Effector CD4-positive, alpha-beta T cell (primary cell): ENCODE measurements at places on chromosomes 5 and 9.
A peak's percentile ranks its signal among the peaks of the same experiment; 100 is the strongest.

GRCh38 chr5:172707285-172708182, 63.5 kb downstream of the DUSP1 start:
- no peak for DNase-seq

- DNase-seq, result no peak
Measured at GRCh38 chr5:180072556-180072955, 997 bp upstream of the RNF130 start.

- no peak for DNase-seq
Measured at GRCh38 chr5:172438319-172438668, 16.0 kb downstream of the SH3PXD2B start.

- DNase-seq, result peak; percentile 17
Measured at GRCh38 chr5:172770374-172770674, 671 bp downstream of the DUSP1 start.

- no peak for DNase-seq
Measured at GRCh38 chr9:69168709-69169217, 5.3 kb upstream of the TJP2 start.

DNA sequence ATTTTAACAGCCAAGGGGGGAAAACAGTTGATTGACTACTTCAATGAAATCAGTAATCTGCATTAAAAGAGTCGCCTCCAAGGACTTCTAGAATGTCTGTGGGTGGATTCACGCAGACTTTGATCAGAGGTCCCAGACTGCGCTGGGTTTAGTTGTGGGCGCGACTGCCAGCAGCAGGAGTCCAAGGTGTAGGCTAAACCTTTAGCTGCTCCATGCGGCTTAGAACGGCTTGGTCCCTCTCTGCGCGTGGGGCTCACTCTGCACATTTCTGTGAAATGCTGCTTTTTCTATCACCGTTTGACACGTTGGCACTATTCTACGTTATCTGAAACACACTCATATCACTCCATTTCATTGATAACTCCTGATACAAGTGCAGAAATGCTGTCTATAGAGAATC, 48.6 kb upstream of the IRX2 start:
- no peak for DNase-seq

GRCh38 chr5:178583279-178583678, 6.9 kb downstream of the COL23A1 start:
- no peak for DNase-seq

DNA sequence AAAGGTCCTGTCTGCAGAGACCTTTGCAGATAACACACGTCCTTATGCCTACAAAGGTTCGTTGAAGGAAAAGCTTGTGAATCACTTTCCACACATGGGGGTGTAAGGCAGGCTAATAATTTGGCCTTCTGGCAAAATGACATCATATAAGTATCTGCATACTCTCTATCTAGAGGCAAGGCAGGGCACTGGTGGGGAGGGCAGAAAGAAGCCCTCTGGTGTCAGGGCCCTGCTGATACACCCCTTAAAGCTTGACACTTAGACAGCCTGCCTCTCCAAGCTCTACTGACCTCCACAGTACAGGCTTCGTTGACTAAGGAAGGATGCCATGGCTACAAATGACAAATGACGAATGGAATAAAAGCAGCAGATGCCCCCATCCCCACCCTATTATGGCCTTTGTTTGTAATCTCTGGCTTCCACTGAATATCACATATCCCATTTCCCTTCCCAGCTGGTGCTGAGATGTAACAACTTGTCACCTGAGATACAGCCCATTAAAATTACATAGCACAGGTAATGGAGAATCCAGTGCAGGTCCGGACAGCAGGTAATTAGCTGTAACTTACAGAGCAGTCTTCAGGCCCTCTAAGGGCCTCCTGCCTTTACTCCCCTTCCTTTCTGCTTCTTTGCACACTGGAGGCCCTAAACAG, 76.9 kb upstream of the IFNK start:
- DNase-seq, result no peak

DNA sequence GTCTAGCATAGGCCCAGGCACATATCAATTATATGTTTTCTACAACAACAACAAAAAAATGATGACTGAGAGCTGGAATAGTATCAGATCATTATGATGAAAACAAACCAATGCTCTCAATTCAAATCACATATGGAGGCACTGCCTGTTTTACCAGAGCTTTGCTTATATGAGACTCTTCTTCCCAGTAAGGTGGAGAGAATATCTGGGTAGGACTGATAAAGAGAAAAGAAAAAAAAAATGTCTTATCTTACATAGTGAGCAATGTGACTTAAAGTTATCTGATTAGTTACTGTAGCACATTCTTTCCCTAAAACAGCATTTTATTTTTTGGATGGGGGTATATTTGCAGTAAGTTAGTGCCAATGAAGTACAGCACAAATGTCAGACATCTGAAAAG, 154.8 kb downstream of the RAB3C start:
- DNase-seq, result no peak

- no peak for DNase-seq
Measured at GRCh38 chr5:174837919-174838902, 113.8 kb downstream of the MSX2 start.

GRCh38 chr9:93871286-93871685, 83.9 kb downstream of the BARX1 start:
- no peak for DNase-seq

DNA sequence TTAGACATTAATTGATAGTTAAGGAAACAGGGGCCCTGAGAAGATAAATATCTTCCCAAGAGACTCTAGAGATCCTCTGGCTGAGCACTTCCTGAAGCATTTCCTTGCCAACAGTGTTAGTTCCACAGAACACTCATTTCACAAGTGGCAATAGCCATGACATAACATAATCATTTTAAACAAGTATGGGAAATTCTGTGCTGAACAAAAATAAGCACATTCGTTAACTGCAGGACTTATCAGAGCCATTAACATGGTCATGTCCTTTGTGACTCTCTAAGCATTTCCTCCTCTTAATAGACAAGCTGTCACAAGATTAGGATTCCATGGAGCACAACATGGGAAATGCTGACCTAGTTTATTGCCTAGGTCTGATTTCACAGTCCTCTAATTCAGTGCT, 184.9 kb downstream of the SNX18 start:
- no peak for DNase-seq

- DNase-seq, result no peak
Measured at GRCh38 chr9:27112235-27112634, 3.2 kb downstream of the TEK start.

- no peak for DNase-seq
Measured at GRCh38 chr5:137957948-137958347, 68.7 kb downstream of the PKD2L2 start.

DNA sequence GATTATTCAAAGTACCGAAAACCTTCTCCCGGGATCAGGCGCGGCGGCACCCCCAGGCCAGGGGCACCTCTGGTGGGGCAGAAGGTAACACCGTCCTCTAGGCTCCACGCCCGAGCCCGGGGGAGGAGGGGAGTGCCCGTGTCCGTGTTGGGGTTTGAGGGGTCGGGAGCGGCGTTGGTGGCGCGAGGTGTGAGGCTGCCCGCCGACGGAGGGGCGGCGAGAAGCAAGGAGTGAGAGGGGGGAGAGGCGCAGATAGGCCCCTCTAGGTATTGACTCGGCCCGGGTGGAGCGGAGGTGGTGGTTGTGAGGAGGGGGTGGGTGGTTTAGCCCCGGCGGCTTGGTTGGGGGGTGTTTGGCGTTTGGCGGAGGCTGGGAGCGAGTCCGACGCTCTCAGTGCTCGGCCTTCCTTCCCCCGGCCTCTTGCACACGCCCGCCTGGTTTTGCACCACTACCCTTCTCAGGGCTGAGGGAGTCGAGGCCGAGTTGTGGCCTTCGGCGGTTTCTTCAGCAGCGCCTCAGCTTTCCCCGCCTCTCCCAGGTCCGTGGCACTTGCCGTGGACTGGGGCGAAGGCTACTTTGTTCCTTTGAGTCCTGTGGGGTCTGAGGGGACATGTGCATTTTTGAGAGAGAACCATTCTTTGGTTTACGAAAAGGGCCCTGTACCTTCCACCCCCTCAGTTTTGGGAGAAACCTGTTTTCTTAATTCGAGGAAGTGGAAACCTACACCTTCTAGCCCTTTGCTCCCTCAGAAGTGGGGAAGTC, 450 bp downstream of the GPBP1 start:
- DNase-seq, result no peak

GRCh38 chr9:137423514-137424291, 510 bp downstream of the NOXA1 start:
- DNase-seq, result no peak

GRCh38 chr5:171418982-171419687, at the start of gene FGF18:
Gene FGF18 (plus strand): TSS chr5:171419647. CDS start chr5:171420200, 553 bp downstream.
- peak; percentile 9 for DNase-seq

DNA sequence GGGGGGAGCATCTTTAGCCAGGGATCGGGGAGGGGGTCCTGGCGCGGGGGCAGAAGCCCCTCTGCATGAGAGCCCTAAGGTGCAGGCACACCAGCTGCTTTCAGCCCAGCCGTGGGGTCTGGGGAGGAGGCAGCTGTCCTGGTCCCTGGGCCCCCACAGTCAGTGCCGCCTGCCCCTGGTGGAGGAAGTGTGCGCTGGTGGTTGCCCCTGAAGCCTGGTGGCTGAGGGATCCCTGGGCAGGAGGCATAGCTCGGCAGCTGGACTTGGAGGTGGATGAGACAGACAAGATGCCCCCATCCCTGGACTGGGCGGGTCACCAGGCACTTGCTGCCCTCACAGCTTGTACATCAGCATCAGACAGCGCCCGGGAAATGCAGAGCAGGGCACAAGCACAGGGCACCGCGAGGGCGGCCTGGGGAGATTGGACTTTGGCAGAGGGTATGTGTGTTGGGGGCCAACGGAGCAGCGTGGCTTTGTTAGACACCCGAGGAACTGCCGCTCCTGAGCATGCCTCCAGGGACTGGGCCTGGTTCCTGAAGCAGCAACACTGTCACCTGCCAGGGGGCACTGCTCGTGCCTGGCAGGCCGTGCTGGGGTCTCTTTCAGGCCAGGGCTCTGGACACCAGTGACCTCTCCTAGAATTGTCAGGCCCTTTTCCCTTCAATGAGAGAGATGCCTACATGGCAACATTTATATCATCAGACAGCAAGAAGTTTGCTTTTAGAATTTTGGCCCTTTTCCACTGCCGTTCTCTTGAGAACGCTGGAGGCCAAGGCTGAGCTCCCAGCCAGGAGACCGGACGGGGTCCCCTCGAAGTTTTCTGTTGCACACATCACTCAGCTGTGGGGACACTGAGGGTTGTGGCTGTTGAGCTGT, 41.9 kb upstream of the CTSL start:
- DNase-seq, result no peak

- no peak for DNase-seq
Measured at GRCh38 chr9:34343090-34343489, 13.7 kb downstream of the NUDT2 start.

- no peak for DNase-seq
Measured at GRCh38 chr5:139667730-139668063, 19.5 kb downstream of the CXXC5 start.

- DNase-seq, result no peak
Measured at GRCh38 chr9:72983512-72984225, 30.8 kb upstream of the ALDH1A1 start.

GRCh38 chr5:139951983-139952382, 91.1 kb downstream of the NRG2 start:
- no peak for DNase-seq

DNA sequence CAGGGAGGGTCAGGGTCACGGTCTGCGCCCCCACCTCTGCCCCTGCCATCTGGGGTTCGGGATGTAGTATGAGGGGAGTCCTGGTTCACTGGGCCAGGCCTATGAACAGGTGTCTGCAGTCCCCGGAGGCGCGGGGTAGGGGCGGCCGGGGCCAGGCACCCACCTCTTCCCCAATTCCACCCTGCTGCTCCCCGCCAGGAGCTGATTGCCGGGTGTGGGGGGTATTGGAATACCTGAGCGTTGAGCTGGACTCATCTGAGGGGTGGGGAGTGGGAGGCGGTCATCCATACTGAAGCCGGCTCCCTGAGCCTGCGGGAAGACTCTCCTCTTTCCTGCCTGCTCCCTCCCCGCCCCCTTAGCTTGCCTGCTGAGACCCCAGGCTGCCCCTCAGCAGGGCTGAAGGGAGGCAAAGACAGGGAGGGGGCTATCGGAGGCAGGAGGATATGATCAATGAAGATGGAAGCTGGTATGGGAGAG, 679 bp downstream of the SLC6A7 start:
- DNase-seq, result no peak

DNA sequence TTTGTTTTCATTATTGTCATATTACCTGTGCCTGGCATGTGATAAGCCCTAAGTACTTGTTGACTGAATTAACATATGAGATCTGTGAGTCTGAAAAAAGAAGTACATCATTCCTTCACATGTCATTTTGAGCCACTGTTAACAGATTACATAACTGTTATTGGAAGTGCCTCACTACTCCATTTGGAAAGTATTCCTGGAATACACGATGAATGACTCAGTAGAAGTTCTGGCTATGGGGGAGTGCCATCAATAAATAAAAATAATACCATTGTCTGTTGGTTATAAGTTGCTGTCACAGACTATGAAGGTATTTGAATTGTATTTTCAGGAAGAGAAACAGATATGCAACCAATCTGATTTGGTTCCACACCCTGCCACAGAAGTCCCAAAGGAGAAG, 12.9 kb downstream of the NIPSNAP3B start:
- no peak for DNase-seq

GRCh38 chr5:25459082-25459481, 814.3 kb upstream of the CDH10 start:
- no peak for DNase-seq
